ENCODE measurements at places on chromosomes 7 and 10. TPM values are rescaled to one million over a fixed set of nuclear protein-coding genes. Genes with fewer than 3 reads are reported as not detected.

OGA gene
- total RNA-seq: 65.6 TPM

FAM180A gene
- total RNA-seq: 47.6 TPM

GBX1 gene
- not detected for total RNA-seq

DOCK1 gene
- 26.7 TPM for total RNA-seq

TRIM24 gene
- 26.2 TPM for total RNA-seq

MYH16 gene
- not detected for total RNA-seq

EBLN1 gene
- not detected for total RNA-seq

ZNF33B gene
- 12.5 TPM for total RNA-seq

DNAJC30 gene
- total RNA-seq: 15.5 TPM

GNAT3 gene
- not detected for total RNA-seq

WDR91 gene
- total RNA-seq: 5.2 TPM

NACAD gene
- 3.7 TPM for total RNA-seq

PRKAR2B gene
- 31.1 TPM for total RNA-seq

PAX4 gene
- total RNA-seq: not detected

PLAU gene
- 8.4 TPM for total RNA-seq

THSD7A gene
- total RNA-seq: 3.4 TPM
